Activated CD4-positive, alpha-beta memory T cell treated with anti-CD3 and anti-CD28 coated beads for 36 hours (primary cell): ENCODE measurements at places on chromosomes 4 and X. TPM values are rescaled to one million over a fixed set of nuclear protein-coding genes. Genes with fewer than 3 reads are reported as not detected.

DNA sequence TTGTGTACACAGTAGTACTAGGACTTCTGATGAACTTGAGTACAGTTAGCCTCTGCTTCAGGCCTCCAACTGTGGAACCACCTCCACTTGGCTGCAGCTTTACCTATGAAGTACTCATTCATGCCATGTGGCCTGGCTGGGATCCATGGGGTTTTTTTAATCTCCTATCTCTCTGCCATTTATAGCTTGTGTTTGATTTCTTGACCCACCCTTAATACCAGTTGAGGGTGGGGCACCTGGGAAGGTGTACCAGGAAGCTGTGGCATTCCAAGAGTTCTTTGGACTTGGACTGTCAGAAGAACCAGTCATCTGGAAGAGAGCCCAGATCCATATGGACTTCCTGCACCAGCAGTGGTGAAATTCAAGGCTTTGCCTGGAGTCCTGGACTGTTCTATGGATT, 230.1 kb downstream of the SHROOM3 start:
- H3K27me3 ChIP-seq = peaks cover 6% of the 10 kb centered on the region
- no peak overlapping the region for H3K27ac ChIP-seq
- H3K4me1 ChIP-seq = peaks cover 5% of the 10 kb centered on the region
- no peak for DNase-seq
- no peaks in the 10 kb centered on the region for H3K36me3 ChIP-seq
- H3K4me3 ChIP-seq = no peak overlapping the region

The TBCK gene
- total RNA-seq = 20.2 TPM

The IL3RA gene
- total RNA-seq = 1.2 TPM

The ARMCX4 gene
- total RNA-seq = 5.4 TPM
